Astrocyte (in vitro differentiated cells and primary cell): ENCODE measurements at places on chromosomes 2 and 18.

DNA sequence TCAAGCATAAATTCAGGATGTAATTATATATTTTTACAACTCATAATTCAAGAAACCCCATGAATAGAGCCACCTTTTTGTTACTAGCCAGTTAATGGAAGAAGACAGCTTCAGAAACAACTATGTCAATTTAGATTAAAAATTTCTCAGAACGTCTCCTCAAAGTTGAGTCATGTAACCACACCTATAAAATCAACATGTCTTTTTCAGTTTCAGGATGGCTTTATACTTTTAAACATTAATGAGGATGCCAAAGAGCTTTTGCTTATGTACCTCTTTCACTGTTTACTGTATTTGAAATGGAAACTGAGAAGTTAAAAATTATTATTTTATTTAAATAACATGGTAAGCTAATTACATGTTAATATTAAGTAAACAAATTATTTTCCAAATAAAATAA, 280.1 kb downstream of the PTH2R start:
- no peak for DNase-seq

GRCh38 chr2:197914778-197915177, 110.4 kb downstream of the PLCL1 start:
- DNase-seq, result no peak

DNA sequence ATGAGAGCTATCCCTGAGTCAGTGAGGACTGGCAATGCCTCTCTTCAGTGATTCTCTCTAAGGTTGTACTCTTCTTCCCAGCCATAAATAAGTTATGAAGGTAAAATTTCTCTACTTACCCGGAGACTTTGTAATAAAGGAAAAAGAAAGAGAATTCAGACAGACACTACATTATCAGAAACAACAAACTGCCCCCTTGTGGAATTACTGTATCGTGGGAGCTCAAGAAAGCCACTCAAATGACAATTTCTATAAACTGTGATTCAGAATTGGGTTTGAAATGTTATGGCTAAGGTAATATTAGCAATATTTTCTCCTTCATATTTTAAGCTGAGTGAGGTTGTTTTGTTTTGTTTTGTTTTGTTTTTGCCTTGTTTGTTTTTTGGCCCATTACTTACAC, 155.8 kb upstream of the TANK start:
- DNase-seq, result no peak

GRCh38 chr2:215748446-215748845, 264.9 kb downstream of the MREG start:
- DNase-seq, result no peak

- DNase-seq, result no peak
Observed at GRCh38 chr2:224668123-224668909, 47.8 kb downstream of the CCDC195 start.

DNA sequence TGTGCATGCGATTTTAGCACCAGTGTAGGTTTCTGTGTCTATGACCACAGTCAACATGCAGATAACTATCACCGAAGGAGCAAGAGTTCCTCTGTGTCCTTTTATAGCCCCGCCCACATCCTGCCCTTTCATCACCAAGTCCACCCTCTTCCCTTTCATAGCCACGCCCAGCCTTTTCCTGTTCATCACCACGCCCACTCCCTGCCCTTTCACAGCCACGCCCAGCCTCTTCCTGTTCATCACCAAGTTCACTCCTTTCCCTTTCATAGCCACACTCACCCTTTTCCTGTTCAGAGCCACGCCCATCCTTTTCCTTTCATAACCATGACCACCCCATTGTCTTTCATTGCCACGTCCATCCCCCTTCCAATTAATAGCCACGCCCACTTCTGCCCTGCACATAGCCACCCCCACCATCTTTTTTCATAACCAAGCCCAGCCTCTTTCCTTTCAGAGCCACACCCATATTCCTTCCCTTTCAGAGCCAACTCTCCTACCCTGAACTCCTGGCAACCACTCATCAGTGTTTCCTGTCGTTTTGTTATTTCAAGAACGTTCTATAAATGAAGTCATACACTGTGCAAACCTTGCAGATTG, 273.9 kb downstream of the MYT1L start:
- peak; percentile 5 for DNase-seq

DNA sequence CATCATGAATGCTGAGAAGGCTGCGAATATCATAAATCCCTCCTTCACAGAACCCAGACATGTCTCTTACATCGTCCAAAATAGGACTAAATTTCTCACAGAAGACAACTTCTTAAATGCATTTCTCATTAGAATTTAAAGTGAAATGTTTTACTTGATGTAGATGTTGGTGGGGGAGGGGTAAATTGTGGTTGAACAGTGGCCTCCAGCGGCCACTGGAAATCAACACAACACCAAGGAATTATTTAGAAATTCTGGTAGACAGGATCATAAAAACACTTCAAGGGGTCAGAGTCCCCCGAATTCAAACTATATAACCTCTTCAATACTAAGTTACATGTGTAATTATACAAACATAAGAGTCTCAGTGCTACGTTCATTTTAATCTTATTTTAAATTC, 135.9 kb downstream of the ABCA12 start:
- peak; percentile 28 for DNase-seq

DNA sequence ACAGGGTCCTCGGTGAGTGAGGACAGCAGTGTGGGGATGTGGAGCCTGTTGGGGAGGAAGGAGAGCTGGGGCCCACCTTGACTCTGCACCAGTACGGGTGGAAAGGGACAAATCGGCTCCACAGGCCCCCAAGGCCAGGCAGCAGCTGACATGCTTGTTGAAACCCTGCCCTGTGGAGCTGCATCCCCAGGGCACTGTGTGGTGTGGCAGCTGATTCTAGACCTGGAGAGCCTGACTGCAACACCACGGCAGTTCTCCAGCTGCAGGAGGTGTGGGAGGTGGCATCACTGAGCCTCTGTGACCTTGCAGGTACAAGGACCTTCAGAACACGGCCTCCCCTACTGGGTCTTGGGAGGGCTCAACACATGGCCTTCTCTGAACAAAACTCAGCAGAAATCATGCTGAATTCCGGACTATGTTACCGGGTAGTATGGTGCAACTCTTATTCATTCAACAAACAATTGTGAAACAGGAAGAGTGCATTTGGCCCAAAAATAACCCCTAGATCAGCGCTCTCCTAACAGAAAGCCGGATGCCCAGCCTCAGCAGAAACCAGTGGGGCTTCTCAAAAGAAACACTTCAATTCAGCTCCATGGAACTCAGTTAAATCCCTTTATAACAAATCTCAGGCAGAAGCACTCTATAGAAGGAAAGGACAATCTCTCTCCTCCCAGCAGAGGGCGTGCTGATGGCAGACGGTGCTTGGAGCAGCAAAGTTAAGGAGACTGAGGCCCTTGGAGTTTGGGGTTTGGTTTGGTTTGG, 104.4 kb upstream of the SALL3 start:
- no peak for DNase-seq

- no peak for DNase-seq
Observed at GRCh38 chr2:16660114-16660513, 5.5 kb downstream of the CYRIA start.

GRCh38 chr2:69011611-69012157, 1.3 kb upstream of the ANTXR1 start:
- no peak for DNase-seq

GRCh38 chr2:216905649-216906329, 45.9 kb upstream of the TNP1 start:
- no peak for DNase-seq

DNA sequence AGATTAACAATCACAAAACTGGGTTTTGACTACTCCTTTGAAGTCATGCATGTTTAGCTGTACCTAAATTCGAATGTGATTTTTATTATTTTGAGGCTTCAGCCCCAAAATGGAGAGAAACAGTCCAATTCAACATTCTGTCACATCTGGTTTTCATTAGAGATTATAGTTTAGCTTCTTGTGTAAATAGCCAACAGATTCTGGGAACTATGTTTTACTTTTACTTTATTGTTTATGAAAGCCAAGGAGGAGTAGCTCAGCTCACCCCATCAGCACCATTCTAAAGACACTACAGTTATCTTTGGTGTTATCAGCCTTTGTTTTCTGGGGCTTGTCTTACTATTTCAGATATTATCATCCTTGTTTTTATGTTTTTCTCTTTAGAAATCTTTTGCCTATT, 465.0 kb upstream of the CWC22 start:
- peak; percentile 2 for DNase-seq

DNA sequence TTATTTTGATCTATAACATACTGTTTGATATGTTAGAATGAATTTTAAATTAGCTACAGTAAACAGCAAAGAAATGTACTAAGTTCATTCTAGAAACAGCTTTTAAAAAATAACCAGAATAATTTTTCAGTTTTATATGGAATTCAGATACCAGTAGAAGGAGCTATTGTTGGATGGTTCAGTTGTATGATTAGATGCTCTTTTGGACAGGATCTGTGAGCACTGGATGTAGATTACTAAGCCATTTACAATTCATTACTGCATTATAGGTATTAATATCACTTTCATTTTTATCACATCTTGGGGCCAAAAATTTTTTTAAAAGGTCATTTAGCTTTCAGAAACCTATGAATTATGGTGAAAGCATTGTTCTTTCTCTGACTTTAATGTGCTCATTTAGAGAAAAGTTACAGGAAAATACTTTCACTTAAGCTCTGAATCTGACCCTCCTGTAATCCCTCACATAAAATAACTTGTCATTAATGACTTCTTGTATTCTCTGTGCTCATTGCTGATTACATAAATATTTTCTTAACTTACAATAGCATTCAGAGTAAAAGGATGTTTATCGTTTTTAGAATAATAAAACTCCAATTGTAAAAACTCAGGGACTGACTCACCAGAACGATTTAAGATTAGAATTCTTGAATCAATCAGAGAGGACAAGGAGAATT, 750.2 kb downstream of the SLC4A3 start:
- DNase-seq, result no peak

DNA sequence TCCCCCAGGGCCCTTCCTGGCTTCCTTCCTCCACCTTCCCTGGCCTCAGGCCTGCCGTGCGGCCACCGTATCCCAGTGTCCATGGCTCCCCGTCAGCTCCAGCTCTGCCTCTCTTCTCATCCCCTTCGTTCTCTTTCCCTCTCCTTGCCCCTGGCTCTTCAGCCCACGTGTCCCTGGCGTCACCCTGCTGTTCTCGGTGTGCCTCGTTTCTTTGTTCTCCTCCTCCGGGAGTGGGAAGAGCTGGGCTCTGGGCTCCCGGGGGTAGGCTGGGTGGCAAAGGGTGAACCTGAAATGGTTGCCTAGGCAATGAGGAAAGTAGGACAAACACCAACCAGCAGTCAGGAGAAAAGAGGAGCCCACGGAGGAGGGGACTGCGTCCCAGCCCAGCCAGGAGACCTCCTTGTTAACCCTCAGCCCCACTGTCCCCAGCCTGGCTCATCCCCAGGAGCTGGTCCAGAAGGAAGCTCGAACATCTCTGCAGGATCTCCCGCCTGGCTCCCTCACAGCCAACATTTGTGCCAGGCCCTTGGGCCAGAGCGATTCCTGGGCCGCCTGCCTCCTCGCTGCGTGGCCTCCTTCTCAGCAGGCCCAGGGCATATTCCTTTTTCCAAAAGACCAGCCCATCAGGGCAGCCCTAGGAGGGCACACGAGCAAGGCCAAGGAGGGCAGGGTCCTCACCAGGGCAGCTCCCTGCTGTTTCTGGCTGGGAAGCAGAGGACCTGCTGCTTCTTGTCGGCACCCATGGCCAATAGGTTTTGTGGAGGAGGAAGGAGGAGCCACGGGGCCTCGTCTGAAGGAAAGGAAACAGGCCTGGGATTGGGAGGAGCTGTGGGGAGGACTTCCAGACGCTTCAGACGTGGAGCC, 30.9 kb upstream of the DNMT3A start:
- DNase-seq, result no peak

DNA sequence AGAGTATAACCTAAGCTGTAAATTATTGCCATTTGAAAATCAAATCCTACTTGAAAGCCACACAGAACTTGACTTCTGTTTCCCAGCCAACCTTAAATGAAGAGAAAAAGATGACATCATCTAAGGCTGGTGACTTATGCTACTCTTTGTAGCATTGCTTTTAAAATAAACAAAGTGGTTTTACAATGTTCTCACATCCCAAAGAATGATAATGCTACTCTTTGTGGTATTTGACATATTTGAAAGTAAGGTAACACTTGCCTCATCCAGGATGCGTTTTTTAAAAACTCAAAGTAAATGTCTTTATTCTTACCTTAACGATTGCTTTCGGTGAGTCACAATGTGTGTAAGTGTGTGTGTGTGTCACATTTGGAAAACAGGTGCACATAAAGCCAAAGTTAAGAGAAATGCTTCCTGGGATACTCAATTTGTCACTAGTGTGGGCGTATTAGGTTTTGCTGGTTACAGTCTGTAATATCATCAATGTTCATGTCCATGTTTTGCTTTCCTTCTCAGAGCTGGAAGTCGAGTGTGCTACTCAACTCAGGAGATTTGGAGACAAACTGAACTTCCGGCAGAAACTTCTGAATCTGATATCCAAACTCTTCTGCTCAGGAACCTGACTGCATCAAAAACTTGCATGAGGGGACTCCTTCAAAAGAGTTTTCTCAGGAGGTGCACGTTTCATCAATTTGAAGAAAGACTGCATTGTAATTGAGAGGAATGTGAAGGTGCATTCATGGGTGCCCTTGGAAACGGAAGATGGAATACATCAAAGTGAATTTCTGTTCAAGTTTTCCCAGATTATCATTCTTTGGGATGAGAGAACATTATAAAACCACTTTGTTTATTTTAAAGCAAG, 2.6 kb downstream of the PMAIP1 start:
- peak; percentile 94 for DNase-seq

- DNase-seq, result no peak
Observed at GRCh38 chr2:144523596-144524117, 3.7 kb upstream of the ZEB2 start.

DNA sequence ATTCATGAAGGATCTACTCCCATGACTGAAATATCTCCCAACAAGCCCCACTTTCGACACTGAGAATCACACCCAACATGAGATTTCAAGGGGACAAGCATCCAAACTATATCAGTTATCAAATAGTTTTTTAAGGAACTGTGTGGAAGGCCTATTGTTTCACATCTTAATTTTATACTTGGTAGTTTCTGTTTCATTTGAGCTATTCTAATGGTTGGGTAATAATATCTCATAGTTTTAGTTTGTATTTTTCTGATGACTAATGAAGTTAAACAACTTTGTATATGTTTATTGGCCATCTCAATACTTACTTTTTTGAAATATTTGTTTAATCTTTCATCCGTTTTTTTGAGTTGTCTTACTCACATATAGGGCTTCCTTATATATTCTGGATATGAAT, 135.0 kb downstream of the SCG2 start:
- DNase-seq, result no peak

GRCh38 chr2:68083346-68083745, 20.5 kb upstream of the C1D start:
- DNase-seq, result no peak

- DNase-seq, result peak; percentile 23
Observed at GRCh38 chr2:38315707-38316333, 61.3 kb downstream of the ATL2 start.

- DNase-seq, result peak; percentile 89
Observed at GRCh38 chr18:49161627-49162026, 210.9 kb upstream of the SMAD7 start.

DNA sequence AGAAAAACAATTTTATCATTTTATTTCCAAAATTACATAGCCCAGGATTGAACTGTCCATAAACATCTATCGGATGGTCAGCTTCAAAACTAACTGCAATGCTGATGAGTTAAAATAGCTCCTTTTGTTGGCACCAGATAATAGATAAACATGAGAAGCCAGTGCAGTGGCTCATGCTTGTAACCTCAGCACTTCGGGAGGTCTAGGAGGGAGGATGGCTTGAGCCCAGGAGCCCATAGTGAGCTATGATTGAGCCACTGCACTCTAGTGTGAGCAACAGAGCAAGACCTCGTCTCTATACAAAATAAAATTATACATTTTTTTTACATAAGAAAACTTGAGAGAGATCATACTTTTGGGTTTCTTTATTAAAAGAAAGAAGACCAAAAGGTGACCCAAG, 34.6 kb upstream of the IMPA2 start:
- DNase-seq, result peak; percentile 53
